Breast epithelium (tissue), 4 donors: ENCODE measurements at places on chromosomes 5 and 9.

- no peak for DNase-seq
Observed at GRCh38 chr5:169703813-169704212, 66.7 kb downstream of the DOCK2 start.

DNA sequence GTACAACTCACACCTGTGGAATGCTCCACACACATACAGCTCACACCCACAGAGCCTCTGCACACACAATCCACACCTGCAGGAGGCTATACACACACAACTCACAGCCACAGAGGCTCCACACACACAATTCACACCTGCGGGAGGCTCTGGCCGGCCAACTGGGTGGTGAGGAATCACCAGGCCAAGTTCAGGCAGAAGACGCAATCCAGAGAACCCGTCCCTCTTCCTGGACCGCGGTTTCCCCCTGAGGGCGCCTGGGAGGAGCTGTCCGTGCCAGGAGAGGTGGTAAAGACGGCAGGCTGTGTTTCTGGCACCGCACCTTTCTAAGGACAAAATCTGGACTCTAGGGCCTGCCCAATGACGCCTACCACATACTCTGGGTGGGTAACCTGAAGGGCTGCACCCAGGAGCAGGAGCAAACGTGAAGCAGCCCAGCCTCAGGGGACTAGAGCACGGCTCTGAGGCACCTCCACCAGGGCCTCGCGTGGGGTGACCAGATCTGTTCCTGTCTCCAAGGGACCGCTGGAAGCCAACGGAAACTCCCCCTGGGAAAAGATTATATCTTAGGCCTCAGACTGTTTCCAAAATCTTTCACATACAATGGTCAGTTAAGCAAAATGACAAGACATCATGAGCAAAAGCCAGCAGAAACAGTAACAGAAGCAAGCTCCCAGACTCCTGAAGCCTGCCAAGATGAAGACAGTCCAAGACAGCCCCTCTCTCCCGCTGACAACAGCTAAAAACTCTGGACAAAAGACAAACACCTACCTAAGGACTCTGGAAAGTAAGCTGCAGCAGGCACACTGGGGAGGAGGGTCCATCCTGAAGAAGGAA is 16.9 kb downstream of the CAMSAP1 start:
- peak; percentile 76 for DNase-seq

- no peak for DNase-seq
Observed at GRCh38 chr9:104860263-104860662, 67.7 kb downstream of the ABCA1 start.

- no peak for DNase-seq
Observed at GRCh38 chr5:137205231-137206027, 293.7 kb downstream of the SPOCK1 start.

DNA sequence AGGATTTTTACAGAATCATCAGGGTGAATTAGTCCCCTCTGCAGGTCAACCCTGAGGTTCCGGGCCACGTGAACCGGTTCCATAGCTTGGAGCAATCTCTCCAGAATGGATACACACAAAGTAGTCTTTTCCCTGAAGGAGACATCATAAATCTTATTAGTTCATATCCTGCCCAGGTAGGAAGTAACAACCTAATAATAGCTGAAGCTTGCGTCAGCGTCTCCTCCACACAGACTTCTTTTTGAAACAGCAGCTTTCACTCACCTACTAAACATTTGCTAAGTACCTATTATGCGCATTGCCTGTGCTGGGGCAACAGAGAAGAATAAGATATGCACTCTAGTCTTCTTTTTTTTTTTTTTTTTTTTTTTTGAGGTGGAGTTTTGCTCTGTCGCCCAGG is 9.4 kb downstream of the PSMD5 start:
- no peak for DNase-seq

- no peak for DNase-seq
Observed at GRCh38 chr5:116225281-116225922, 140.6 kb downstream of the COMMD10 start.

DNA sequence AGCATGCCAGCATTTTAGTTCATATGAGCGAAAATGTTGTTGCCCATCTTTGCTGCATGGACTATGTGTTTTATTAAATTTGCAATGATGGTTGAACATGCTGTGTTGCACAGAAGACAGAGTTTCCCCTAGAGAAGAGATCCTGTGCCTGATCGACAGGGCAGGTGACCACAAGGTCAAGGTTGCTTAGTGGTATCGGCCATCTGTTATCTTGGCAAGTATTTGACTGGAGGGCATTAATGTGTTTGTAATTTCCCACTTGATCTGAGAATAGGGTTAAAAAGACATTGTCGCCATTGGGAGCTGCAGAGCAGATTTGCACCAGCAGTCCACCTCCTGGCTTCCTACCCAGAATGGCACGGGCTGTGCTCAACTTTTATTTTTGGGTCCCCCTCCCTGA is 1523.6 kb upstream of the WWC1 start:
- no peak for DNase-seq

DNA sequence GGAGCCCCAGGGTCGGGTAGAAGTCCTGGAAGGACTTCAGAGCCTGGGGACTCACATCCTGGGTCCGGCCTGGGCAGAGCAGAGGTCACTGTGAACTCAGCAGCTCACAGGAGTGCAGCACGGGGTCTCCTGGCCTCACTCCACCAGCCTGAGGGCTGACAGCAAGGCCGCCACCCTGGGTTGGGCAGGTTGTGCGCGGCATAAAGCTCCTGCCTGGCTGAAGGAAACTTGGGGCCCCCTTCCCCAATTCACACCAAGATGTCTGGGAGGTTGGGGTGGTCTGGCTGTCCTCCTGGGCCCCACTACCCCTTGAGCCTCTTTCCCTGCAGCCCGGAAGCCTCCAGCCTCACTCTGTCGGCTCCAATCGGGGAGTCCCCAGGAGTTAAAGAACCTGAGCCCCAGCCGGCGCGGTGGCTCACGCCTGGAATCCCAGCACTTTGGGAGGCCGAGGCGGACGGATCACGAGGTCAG is 2.1 kb downstream of the LCN15 start:
- DNase-seq = no peak

DNA sequence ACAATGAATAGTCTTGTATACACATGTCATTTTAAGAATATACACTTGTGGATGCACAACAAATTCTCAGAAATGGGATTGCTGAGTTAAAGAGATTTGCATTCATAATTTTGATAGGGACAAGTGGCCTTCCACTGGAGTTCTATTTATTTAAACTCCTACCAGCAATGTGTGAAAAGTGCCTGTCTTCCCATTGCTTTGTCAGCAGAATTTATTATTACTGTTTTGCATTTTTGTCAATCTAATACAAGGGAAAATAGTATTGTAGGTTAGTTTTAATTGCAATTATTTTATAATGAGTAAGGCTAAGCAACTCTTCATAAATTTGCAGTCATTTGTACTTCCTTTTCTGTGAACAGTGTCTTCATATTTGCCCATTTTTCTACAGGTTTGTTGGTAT is 55.0 kb downstream of the C9orf57 start:
- no peak for DNase-seq

GRCh38 chr5:174453690-174454089 is 270.7 kb upstream of the MSX2 start:
- no peak for DNase-seq

DNA sequence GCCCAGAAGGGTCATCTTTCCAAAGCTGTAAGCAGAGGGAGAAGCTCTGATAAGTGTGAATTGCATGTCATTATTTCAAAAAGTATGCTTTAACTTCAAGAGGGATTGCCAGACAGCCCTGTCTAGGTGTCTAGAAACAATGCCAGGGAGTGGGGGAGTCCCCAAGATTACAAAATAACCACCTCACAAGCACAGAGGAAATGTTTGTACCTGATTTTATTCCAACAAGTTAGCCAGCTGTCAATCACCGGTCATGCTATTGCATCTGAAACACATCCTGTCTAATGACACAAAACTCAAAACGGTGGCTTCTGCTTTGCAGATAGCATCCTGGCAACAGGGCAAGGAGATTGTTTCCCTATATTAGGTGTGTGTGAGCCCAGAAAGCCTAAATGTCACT is 154.2 kb upstream of the WWC1 start:
- DNase-seq = no peak

DNA sequence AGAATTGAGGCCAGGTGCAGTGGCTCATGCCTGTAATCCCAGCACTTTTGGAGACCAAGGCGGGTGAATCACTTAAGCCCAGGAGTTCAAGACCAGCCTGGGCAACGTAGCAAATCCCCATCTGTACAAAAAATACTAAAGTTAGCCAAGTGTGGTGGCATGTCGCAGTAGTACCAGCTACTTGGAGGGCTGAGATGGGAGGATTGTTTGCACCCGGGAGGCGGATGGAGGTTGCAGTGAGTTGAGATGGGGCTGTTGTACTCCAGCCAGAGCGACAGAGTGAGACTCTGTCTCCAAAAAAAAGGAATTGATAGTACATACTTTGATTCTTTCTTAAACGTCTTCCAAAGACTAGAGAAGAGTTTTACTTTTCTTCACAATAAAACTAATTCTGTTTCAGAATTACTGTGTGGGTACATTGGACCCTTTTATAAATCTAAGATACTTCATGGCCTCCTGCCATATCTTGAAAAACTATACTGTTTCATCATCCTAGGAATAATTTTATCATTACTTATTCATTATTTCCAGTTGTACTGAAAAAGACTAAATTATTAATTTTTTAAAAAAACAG is 132.0 kb upstream of the GRHPR start:
- no peak for DNase-seq

DNA sequence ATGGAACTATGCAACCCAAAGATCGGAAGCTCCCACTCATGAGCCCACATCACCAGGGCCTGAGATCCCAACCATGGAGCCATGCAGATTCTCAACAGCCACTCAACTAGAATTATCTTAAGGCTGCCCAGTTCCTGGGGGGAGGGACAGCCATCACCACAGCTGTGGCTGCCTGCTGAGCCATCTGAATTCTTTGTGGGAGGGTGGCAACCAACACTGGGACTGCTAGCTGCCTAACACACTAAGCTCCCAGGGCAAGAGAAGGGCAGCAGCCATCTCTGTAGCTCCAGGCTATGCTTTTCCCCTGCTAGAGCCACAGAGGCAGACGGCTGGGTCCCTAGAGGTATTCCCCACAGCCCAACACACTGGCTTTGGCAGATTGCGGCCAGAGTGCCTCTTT is 251.3 kb upstream of the GRAMD2B start:
- DNase-seq = no peak

- no peak for DNase-seq
Observed at GRCh38 chr5:109155625-109156024, 254.1 kb downstream of the PJA2 start.

DNA sequence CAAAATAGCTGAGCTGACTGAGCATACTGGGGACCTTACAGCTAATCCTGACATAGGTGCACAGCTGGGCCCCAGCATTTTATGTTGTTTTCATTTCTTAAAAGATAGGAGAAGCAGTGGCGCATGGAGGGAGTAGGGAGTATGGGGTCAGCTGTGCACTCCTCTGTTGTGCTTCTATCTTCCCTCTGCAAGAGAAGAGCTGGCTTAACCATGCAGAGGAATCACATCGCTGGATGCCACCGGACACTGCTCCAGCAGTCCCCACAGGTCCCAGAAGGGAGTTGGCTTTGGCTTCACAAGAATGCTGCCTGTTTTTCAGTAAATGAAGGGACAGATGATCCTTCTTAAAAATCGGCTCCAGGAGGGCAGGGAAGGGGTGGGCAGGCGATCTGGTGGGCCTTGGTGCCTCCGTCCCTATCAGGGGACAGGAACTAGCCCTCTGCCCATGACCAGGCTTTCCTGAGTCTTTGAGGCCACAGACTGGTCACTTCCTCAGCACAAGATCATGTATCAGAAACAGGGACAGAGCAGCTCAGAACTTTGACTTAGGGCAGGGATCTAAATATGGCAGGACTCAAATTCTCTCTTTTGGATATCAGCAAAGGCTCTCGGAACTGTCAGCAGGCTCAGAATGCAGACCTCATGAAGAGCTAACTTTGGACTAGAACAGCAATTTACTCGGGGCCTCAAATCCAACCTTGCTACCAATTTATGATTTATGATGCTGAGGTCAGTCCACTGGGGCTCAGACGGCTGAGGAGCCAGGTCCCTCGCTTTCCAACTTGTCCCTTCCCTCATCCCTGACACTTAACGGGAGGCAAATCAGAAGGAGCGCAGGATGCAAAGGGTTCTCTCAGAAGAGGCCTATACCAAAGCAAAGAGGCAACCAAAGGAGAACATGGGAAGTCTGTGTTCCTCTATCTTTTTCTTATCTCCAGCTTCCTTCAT is 47.2 kb downstream of the MARCHF3 start:
- DNase-seq = no peak

DNA sequence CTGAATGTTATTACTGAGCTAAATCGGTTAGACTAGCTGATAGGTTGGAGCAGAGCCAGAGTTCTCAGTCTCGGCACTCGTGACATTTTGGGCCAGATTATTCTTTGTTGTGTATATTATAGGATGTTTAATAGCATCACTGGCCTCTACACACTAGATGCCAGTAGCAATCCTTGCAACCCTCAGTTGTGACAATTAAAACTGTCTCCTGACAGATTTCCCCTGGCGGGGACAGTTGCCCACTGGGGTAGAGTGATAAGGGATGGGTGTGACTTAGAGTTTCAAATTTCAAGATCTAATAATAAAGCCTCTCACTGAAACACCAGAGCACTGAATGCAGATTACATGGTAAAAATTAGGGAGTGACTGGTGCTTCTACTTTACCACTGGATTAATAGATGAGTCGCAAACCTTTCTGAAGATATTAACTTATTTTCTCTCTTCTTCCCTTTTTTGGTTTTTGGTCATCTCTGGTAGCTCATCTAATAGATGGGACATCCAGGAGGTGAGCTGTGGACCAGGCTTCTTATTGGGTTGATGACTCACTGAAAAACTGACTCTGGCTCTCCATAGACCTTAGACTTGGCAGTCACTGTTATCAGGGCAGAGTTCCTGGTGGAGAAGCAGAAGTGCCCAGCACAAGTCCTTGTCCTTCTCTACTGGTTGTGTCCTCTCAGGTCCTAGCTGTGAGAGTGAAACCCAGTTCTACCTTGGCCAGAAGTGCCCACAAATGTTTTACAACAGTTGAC is 150.3 kb downstream of the UNC13B start:
- DNase-seq = no peak

GRCh38 chr9:79028101-79028500 is 543.7 kb upstream of the TLE4 start:
- DNase-seq = no peak

DNA sequence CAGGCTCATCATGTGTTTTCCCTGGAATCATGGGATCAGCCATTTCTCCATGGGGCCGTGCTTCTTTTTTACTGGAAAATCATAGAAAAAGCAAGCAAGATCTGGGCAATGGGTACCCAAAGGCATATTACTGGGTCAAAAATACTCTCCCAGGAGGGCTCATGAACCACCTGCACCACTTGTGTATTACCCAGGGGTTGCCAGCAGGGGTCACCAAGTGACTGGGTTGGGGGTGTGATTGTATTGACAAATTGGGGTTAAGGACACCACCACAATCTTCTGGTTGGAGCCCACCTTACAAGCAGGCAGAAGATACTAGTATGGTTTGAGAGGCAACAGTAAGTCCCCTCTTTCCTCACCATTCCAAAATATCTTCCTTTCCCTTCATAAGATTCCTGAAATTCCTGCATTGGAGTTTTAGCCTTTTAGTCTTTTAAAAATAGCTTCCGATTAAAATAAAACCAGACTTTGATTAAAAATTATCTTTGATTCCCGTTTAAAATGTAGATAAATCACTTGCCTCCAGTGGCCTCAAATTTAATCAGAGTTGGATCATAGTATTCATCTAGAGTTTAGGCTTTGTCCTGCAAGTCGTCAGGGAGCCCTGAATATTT is 603.3 kb downstream of the KIF4B start:
- DNase-seq = no peak

- no peak for DNase-seq
Observed at GRCh38 chr5:175060257-175060656, 335.9 kb downstream of the MSX2 start.

- DNase-seq = no peak
Observed at GRCh38 chr5:60366489-60366888, 333.5 kb downstream of the DEPDC1B start.
